Iris pigment epithelial cell (primary cell): ENCODE measurements at places on chromosomes 4 and X.
A peak's percentile ranks its signal among the peaks of the same experiment; 100 is the strongest.

DNA sequence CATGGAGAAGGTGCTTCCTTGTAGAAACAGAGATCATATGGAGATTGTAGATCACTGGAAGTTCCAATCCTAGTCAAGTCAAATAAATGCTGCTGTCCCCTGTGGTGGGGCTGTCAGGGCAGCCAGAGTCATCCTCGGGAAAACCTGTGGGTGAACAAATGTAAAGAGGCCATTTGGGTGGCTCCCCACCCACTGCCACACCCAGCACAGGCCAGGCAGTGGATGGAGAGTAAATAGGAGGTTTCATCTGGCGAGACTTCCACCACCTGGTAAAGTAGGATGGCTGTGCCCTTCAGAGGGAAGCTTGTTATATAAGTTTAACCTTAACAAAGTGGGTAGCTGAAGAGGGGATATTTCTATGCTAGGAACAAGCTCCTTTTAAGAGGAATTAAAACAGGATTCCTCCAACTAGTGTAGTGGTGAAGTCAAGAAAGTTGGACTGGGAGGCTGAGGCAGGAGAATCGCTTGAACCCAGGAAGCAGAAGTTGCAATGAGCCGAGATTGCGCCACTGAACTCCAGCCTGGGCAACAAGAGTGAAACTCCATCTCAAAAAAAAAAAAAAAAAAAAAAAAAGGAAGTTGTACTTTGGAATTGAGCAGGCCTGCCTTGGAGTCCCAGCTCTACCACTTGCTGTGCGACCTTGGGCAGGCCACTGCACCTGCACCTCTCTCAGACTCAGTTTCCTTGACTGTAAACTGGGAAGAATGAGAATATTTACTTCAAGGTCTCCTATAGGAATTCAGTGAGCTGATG, 273.7 kb downstream of the PTTG2 start:
- DNase-seq: no peak

DNA sequence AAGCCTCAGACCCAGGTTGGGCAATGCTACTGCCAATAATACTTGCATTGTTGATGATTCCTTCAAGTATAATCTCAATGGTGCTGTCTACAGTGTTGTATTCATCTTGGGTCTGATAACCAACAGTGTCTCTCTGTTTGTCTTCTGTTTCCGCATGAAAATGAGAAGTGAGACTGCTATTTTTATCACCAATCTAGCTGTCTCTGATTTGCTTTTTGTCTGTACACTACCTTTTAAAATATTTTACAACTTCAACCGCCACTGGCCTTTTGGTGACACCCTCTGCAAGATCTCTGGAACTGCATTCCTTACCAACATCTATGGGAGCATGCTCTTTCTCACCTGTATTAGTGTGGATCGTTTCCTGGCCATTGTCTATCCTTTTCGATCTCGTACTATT, 7.4 kb downstream of the LPAR4 start:
- no peak for DNase-seq

DNA sequence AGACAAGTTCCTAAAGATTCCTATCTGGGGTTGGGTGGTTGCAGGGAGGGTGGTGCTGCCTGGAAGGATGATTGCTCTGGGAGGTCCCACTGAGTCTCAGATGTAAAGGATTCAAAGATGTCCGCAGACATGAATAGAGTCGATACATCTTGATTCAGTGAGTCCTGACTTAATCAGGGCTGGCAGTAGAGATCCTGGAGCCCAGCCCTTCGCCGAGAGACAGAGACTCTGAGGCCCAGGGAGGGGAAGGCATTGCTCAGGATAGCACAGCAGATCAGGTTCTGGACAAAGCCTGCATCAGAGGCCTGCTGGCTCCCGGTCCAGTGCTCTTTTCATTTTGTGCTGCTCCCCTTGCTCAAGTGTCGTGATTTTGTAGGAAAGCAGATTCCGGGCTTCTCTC, 21.7 kb downstream of the PJA1 start:
- DNase-seq: no peak

- peak; percentile 56 for DNase-seq
Measured at GRCh38 chrX:150547375-150548115, 20.9 kb upstream of the MTM1 start.

DNA sequence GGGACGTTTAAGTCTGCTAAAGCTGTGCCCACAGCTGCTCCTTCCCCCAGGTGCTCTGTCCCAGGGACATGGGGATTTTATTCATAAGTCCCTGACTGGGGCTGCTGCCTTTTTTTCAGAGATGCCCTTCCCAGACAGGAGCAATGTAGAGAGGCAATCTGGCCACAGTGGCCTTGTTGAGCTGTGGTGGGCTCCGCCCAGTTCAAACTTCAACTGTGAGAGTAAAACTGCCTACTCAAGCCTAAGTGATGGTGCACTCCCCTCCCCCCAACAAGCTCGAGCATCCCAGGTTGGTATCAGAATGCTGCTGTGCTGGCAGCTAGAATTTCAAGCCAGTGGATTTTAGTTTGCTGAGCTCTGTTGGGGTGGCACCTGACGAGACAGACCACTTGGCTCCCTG, 1371.4 kb downstream of the ADGRL3 start:
- DNase-seq: no peak

GRCh38 chrX:40734971-40735324, 394 bp downstream of the MED14 start:
- peak; percentile 27 for DNase-seq

DNA sequence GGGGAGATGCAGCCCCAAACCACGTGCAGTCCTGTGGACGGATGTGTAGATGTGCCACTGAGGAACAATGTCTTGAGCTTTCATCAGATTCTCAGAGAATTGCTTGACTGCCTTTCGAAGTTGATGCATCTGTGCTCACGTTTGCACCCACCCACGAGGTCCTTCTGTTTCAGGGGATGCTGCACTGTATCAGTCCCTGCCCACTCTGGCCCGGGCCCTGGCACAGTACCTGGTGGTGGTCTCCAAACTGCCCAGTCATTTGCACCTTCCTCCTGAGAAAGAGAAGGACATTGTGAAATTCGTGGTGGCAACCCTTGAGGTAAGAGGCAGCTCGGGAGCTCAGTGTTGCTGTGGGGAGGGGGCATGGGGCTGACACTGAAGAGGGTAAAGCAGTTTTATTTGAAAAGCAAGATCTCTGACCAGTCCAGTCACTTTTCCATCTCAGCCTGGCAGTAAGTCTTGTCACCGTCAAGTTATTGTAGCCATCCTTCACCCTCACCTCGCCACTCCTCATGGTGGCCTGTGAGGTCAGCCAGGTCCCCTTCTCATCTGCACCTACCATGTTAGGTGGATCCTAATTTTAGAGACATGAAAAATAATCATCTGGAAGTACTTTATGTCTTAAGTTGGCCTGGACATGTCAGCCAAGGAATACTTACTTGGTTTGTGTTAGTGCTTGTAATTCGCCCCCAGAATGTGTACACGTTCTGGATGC, 36.4 kb upstream of the MSANTD1 start:
- DNase-seq: no peak

DNA sequence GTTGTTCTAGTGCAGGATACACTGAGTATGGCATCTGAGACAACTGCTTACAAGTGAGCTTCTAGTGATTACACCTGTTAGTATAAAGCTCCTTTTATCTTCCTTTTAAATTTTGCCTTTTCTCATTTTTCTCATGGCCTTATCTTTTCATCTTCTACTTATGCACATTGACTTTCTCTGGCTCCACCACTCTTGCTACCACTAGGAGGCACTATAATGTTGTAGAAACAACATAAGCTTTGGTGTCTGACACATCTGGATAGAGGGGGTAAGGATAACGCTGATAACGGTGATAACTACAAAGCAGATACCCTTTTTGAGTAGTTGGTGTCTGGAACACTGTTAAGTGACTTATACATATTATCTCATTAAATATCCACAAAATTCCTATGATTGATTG, 187.4 kb upstream of the TEX13C start:
- DNase-seq: peak; percentile 16

- DNase-seq: no peak
Measured at GRCh38 chr4:2924765-2925301, 38.4 kb downstream of the NOP14 start.

GRCh38 chr4:150367326-150367725, 214.6 kb upstream of the MAB21L2 start:
- DNase-seq: no peak

- DNase-seq: no peak
Measured at GRCh38 chrX:151765026-151765425, 30.5 kb downstream of the CNGA2 start.

DNA sequence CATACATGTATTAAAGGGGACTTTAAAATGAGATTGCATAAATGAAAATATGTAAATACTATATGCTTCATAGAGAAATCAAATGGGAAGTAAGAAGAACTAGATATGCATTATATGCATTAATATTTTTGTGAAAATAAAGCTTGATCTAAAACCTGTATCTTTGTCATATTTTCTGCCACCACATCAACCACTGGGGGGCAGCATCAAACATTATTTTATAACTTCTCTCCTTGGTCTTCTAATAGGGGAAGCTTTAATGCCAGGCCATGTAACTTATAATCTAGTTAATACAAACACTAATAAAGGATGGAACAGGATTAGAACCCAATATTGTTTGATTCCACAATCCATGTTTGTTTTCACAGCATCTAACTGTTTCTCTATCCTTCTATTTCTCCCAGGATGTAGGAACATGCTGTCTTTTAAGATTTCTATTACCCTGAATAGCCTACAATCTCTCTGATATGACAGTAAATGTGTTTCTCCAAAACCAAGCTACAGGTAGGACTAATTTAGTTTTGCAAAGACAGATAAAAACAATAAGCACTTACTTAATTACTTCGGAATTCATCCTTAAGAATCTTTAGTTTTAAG, 10.0 kb downstream of the QRFPR start:
- DNase-seq: peak; percentile 42

DNA sequence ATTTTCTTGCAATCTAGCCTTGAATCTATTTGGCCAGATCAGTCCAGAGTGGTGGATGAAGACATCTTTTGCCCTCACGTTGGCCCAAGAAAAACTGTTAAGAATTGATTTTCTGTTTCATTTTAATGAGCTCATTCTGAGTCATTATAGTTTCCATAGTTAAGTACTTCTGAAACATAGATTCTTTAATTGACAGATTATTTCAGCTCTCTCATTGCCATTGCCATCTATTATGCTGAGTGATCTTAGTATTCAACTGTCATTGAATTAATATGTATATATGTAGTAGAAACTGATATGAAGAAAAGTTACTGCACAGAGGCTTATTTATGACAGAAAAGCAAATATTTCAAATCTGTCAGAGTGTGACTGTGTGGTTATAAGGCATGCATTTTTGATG, 45.5 kb upstream of the PPP1R2C start:
- DNase-seq: no peak

DNA sequence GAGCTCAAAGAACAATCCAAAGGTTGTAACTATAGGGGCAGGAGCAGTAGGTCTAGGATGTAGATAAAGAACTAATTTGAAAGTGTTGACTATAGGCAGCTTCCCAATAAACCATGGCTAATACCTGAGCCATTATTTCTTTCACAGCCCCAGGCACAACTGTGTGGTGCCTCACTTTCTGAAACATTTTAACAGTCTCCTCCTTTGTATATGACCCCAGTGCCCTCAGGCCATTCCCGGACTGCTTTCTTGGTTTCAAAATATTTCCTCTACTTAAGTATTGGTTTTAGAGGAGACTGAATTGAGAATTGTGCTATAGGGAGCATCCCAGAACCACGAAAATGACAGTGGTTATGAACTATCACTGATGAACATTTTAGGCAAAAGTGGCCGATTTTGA, 728.7 kb downstream of the IL1RAPL1 start:
- DNase-seq: no peak

- DNase-seq: no peak
Measured at GRCh38 chrX:70176938-70177533, at the start of gene DGAT2L6. DGAT2L6 (plus strand) TSS chrX:70177483; CDS start chrX:70177583, 100 bp downstream.

DNA sequence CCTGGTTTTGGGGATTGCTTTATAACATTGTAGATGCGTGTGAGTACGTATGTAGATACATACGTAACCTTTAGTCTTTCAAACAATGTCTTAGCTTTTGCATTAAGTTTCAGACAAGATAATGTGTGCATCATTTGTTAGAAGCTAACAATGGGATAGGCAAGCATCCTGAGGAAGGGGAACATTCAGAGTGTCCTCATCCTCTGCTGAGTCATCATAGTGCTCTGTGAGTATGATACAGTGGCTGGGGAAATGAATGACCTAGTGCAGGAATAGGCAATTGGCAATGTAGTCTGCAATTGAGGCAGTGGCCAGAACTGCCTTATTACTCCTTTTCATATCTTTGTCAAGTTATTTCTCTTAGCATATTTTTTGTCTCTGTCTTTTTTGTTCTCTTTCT, 7.3 kb downstream of the NAP1L5 start:
- peak; percentile 75 for DNase-seq

- peak; percentile 69 for DNase-seq
Measured at GRCh38 chr4:167956676-167957075, 135.7 kb upstream of the ANXA10 start.

DNA sequence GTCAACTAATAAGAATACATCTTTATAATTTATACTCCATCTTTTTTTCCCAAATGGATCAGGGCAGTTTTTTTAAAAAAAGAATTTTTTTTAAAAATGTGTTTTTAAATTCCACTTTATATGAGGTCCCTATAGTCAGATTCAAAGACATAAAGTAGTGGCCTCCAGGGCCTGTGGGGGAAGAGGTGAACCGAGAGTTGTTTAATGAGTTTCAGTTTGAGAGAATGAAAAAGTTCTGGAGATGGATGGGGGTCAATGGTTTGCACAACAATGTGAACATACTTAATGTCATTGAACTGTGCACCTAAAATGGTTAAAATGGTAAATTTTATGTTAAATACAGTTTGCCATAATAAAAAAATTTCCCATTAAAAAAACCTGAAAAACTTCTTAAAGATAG, 53.8 kb downstream of the ZNF827 start:
- DNase-seq: no peak

DNA sequence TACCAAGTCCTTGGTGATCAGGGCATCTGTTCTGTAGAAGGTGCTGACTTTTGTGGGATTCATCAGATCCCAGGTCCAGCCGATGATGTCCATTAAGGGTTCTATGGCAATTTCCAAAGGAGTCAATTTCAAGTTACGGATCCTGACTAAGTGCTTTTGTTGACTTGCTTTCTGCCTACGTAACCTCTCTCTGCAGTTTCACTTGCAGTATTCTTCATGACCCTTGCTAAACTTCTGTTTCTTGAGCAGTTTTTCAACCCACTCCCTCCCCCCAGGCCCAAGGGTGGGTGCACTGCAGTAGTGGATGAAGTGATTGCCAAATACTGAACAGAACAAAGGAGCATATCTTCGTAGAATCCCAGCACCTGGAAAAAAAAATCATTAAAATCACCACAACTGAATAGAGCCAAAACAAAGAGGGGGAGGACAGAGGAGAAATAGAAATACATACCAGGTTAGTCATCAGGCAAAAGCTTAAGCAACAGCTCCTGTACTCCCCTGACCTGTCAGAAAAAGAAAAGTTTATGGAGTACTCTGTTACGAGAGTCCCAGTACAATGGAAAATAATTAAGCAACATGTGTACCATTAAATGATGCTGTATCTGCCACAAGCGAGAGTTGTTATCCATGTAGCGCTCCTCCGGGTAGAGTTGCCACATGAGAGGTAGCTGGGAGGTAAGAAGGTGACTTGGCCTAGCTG, 5.8 kb downstream of the CMC4 start:
- DNase-seq: peak; percentile 72

DNA sequence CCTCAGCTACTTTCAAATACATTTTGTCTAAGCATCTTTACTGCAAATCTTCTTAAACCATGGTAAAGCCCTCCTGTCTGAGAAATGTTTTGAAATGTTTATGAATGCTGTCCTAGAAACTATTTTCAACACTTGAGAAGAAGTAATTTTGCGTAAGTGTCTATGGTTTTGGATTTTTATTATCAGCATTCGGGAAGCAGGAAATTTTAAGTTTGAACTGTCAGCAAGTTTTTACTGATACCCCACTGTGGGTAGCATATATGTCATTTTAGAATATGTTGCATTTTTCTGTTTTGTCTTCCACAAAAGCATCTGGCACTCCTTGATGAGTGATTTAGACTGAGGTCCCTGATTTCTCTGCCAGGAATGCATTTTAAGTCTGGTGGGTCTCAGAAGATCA, 302.4 kb upstream of the GIMD1 start:
- DNase-seq: no peak
